RPMI7951 (cell line): ENCODE measurements at places on chromosomes 5 and 9. TPM values are rescaled to one million over a fixed set of nuclear protein-coding genes. Genes with fewer than 3 reads are reported as not detected.

The ARID3C gene
- not detected in 2 replicates for total RNA-seq

DNA sequence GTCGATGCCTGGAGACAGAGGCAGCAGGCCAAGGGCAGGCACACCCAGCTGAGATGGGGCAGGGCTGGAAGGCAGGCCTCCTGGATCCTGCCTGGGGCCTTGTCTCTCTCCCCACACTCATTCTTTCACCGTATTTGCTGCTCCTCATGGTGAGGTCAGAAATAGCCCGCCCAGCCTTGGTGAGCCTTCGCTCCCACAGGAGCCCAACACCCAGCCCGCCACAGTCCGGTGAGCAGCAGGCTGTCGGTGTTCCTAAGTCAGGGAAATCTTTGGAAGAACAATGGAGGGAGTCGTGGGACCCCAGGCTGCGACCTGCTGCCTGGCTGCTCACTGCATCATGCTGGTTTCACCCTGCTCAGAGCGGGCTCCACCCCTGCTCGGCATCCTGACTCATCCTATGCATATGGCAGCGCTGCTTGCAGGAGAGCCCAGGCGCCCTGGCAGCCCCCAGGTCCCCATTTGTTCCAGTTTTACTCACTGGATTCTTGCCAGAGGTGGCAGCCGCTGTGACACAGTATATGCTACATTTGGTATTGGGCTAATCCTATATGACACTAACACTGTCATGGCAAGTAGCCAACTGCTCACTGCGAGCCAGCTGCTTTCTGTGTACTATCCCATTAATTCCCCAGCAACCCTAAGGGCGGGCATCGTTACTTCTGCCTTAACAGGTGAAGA, 53.2 kb upstream of the NCS1 start:
- peak; percentile 67 for DNase-seq

GRCh38 chr5:150440948-150441812, 8.4 kb downstream of the RPS14 start:
- no peak for DNase-seq

- DNase-seq = no peak
Observed at GRCh38 chr9:116688806-116689485, 1.8 kb downstream of the TRIM32 start.
